ENCODE measurements at places on chromosomes 6 and 20.

- no peak for DNase-seq
Observed at GRCh38 chr6:15456422-15456821, 206.4 kb downstream of the DTNBP1 start.

DNA sequence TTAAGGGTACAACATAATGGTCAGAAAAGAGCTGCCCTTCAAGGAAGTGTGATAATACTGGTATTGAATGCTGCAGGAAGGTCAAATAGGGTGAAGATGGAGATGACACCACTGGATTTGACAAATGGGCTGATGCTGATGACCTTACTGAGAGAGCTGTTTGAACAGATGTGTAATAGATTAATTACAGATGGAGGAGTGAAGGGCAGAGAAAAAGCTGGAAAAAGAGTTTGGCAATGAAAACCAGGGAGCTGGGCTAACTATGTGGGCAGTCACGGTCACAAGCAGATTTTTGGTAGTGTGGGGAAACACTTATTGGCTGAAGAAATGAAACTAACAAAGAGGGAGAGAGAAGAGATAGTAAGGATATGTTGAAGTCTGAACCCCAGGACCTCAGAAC lies 83.6 kb upstream of the ENPP5 start:
- peak; percentile 58 for DNase-seq

- no peak for DNase-seq
Observed at GRCh38 chr20:59996108-59996507, 37.9 kb downstream of the CDH26 start.

- no peak for DNase-seq
Observed at GRCh38 chr6:135750081-135750480, 101.4 kb upstream of the PDE7B start.

GRCh38 chr20:44770484-44771171 lies 25.0 kb downstream of the KCNK15 start:
- DNase-seq, result no peak

DNA sequence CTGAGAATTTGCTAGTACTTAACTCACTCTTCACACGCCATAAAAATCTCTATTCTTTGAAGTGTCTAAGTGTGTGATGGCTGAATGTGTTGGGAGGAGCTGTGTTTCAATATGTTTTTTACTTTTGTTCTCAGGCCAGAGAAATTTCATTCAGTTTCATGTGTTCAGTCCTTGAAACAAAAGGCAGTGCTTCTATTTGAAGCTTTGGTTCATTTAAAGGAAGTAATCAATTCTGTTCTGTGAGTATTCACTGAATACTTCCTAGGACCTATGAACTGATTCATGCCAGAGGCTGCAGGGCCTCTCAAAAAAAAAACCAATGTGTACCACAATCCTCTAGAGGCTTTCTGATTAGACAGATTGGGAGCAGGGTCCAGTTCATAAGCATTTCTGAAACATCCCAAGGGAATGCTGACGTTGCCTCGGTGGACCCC lies 12.4 kb upstream of the F13A1 start:
- no peak for DNase-seq

DNA sequence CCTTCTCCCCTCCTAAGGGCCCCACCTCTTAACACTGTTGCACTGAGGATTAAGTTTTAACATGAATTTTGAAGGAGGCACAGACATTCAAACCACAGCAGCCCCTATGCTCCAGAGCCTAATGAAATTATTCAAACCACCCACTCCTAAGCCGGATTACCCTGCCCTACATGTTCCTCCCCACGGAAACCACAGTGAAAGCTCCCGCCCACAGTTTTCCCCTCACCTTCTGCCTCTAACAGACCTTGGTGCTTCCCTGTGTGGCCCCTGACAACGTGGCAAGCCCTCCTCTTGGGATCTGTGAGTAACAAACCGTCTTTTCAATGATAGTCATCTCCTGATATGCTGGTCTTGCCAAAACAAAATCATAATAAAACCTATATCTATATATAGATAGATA lies 74.8 kb downstream of the RIN2 start:
- DNase-seq, result no peak

DNA sequence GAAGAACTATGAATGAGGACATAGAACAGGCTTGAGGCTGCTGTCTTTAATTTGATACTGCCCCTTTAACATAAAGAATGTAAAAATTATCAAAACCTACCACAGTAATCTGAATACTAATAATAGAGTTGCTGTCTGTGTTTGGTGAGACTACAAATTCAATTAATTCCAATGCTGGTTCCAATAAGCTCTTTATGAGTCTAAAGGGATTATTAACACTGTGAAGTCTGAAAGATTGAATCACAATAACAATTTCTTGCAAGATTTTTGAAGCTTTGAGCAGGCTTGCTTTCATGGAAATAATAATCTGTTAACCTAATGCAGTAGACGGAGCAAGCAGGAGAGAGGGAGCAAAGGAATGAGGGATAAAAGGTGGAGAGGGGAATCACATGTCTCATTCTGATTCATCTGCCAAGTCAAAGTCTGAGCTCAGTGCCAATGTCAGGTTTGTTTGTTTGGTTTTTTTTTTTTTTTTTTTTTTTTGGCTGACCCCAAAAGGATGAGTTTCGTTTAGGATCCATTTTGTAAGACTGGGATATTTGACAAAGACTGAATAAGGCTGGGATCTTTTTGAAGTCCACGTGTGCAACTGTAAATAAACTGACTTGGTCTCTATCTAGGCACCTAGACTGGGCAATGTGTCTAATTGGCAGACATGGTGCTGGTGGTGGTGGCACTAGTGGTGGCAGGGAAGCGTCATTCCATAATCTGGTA lies 211.6 kb downstream of the RNF144B start:
- peak; percentile 8 for DNase-seq

DNA sequence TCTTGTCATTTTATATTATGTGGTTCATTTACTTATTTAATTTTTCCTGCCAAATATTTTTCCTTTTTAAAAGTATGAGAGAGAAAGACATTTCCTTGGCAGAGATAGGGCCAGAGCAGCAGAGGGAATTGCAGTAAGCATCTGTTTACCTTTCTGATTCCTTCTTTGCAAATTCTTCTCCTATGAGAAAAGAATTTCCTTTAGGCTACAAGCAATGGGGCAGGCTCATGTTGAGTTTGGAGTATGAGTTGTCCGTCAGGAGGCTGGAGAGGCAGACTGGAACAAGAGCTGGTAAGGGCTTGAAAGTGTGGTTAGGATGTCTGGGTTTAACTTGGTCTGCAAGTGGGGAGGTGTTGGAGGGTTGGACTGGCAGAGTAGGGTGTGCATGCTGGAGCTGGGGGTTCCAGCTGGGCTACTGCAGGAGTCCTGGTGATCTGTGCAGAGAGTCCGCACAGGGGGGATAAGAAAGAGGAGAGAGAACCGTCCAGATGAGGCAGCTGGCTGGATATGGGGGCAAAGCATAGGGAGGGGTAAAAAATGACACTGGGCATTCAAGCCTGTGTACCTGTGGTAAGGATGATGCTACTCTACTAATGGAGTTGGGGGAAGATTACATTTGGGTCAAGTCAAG lies 19.7 kb downstream of the TIAM2 start:
- peak; percentile 27 for DNase-seq

DNA sequence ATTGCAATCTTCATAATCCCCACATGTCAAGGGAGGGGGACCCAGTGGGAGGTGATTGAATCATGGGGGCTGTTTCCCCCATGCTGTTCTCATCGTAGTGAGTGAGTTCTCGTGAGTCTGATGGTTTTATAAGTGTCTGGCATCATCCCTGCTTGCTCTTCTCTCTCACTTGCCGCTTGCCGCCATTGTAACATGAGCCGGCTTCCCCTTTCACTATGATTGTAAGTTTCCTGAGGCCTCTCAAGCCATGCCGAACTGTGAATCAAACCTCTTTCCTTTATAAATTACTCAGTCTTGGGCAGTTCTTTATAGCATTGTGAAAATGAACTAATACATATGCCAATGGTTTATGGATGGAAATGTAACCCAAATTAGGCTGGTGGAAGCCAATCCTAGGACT lies 109.4 kb upstream of the AKAP12 start:
- DNase-seq, result no peak

- DNase-seq, result peak; percentile 79
Observed at GRCh38 chr6:144712541-144712940, 427.4 kb downstream of the UTRN start.

DNA sequence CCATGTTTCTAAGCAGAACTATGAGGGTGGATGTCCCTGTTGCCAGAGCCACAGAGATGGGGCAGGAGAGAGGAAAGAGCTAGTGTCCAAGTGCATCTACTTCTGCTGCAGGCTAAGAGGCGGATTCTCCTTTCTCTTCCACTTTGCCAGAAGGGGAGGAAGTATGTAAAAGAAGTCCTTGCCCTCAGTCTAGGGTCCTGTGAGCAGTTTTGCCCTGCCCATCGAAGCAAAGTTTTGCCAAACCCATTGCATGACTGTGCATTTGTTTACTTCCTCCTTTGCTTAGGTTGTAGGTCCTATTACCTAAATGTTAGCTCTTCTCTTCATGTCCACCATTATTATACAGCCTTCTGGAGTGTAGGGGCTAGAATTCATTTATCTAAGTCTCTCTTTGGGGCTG lies 106.2 kb upstream of the ARMC2 start:
- no peak for DNase-seq

DNA sequence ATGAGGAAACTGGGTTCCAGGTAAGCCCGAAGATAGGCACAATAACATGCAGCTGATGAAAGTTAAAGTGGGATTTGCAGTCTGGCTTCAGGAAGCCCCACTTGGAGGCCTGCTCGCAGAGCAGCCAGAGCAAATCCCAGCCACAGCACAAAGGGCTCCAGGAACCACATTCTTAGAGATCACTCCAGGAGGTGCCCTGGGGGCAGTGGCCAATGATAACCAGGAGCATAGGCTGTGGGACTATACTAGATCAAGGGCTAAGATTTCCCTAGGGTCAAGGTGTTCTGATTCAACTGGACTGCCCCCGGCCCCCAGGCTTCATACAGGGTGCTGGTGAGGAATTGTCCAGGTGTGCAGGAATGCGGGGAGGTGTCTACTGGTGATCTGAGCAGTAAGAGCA lies 133.9 kb upstream of the PTPRT start:
- no peak for DNase-seq

DNA sequence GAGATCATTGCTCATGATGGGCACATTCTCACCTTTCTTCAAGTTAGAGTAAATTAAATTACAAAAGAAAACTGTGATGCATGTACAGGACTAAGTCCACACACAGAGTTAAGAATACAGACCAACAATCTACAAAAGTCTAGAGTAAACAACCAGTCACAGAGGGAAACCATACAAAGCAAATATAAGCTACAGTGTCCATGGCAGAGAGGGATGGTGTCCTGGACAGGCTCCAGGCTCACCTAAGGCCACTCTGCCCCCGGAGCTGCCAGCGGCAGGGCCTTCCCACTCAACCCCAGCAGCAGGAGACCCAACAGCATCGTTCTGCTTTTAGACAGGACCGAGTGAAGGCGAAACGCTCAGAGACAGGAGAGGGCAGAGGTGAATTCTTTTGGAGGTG lies 16.0 kb downstream of the PDE10A start:
- no peak for DNase-seq

DNA sequence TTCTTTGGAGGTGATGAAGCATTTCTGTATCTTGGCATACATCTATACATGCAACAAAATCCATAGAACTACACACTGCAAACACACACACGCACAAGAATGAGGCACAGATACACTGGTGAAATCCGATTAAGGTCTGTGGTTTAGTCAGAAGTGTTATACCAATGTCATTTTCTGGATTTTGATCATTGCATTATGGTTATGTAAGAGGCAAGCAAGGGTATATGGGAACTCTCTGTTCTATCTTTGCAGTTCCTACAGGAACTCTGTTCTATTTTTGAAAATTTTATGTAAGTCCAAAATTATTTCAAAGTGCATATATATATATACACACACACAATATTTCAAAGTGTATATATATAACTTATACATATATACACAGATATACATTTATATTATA lies 101.7 kb downstream of the SYNDIG1 start:
- no peak for DNase-seq

DNA sequence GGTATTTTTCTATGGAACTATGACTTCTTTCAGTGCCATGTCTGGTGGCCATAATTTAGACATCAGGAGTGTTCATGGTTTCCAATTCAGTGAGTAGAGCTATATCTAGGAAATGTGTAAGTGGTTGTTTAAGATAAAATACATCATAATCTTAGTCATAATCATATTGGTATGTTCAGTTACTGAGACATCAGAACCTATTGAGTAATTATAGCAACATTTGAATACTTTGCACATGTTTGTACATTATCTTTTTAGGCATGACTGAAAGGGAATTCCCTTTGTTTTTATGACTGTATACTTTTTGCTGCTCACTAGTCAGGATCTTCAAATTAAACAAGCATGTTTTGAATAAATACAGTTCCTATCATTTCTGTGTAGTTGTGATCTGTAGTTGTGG lies 64.0 kb downstream of the STXBP5 start:
- peak; percentile 56 for DNase-seq

- DNase-seq, result peak; percentile 95
Observed at GRCh38 chr6:100175814-100176310, 181.8 kb upstream of the MCHR2 start.
